Bronchial epithelial cell (primary cell): ENCODE measurements at places on chromosomes 7 and 10. TPM values are rescaled to one million over a fixed set of nuclear protein-coding genes. Genes with fewer than 3 reads are reported as not detected.

ADAMTS14 gene
- under 0.01 and 0.26 TPM in 2 replicates for total RNA-seq

ANKRD61 gene
- total RNA-seq = 0.26 TPM in 1 of 2 replicates, not detected in the other

GPR15LG gene
- 0.53 and 2.6 TPM in 2 replicates for total RNA-seq

TEX36 gene
- total RNA-seq = not detected in 2 replicates

EPO gene
- not detected in 2 replicates for total RNA-seq

SAP25 gene
- not detected in 2 replicates for total RNA-seq

FAM241B gene
- 2.6 and 4.6 TPM in 2 replicates for total RNA-seq

ETV1 gene
- total RNA-seq = 0.13 and 0.26 TPM in 2 replicates

CPA5 gene
- total RNA-seq = 0.13 TPM in 1 of 2 replicates, not detected in the other

TMEM130 gene
- total RNA-seq = not detected in 2 replicates

AP5Z1 gene
- 24.5 and 25.5 TPM in 2 replicates for total RNA-seq

- no peak for DNase-seq
These were observed 89.4 kb upstream of the AKR1E2 start for GRCh38 chr10:4736608-4737007.

DNA sequence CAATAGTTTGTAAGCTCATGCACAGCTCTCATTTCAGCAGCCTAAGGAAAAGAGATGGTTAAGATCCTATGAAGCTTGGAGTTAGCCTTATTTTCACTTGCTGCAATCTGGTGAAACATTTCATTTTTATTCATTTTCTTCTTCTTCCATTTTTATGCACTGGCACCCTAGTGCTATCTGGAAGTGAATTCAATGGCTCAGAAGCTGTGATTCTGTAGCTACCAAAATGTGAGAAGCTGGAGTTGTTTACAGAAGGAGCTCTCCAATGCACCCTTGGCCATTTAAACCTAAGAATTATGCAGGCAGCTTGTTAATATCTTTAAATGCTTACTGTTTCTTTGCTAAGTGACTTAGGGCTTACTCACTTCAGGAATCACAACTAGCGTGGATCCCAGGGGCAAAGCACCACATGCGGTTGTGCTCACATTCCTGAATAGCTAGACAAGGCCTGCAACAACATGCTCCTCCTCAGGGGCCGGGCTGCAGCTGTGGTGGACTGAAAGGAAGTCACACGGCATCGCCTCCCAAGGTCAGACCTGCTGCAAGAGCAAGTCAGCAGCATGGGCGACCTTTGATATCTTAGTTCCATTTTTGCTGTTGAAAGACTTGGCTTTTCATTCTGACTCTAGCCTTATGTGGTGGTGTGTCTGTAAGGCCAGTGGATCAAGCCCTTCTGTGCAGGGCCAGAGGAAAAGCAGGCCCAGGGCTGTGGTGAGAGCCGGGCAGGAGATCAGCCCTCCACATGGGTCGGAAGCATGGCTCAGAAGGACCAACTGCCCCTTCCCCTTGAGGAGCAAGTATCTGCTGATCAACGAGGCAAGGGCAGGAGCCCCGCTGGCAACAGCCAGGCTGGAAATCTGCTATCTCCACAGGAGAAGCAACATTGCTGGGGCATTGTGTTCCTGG, 91.9 kb upstream of the MBL2 start:
- peak; percentile 99 for DNase-seq

GRCh38 chr7:112444505-112444904, 5.8 kb upstream of the IFRD1 start:
- no peak for DNase-seq

- no peak for DNase-seq
These were observed 2.3 kb upstream of the TMEM184A start for GRCh38 chr7:1558181-1558811.

GRCh38 chr10:31940839-31941653, 12.4 kb upstream of the ARHGAP12 start:
- DNase-seq = peak; percentile 99

DNA sequence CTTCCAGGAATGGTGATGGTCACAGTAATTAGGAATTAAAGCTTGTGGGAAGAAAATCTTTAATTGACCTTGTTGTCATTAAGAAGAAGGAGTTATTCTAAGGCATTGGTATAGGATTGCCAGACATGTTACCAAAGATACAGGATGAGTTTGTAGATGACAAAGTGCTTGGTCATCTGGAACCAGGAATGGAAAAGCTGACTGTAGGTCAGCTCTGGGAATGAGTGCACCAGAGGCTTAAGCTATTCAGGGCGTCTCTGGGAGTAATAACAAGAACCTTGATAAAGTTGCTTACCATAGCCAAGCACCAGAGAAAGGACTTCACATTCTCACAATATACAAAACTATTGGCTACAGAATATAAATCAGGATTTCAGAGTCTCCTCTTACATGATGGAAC, 89.0 kb downstream of the PHTF2 start:
- DNase-seq = peak; percentile 69

- DNase-seq = no peak
These were observed 45.8 kb downstream of the GPR85 start for GRCh38 chr7:113040849-113041248.

GRCh38 chr7:44067064-44067951, 1.9 kb upstream of the PGAM2 start:
- no peak for DNase-seq

GRCh38 chr10:97537186-97537869, 35.3 kb upstream of the ANKRD2 start:
- no peak for DNase-seq

DNA sequence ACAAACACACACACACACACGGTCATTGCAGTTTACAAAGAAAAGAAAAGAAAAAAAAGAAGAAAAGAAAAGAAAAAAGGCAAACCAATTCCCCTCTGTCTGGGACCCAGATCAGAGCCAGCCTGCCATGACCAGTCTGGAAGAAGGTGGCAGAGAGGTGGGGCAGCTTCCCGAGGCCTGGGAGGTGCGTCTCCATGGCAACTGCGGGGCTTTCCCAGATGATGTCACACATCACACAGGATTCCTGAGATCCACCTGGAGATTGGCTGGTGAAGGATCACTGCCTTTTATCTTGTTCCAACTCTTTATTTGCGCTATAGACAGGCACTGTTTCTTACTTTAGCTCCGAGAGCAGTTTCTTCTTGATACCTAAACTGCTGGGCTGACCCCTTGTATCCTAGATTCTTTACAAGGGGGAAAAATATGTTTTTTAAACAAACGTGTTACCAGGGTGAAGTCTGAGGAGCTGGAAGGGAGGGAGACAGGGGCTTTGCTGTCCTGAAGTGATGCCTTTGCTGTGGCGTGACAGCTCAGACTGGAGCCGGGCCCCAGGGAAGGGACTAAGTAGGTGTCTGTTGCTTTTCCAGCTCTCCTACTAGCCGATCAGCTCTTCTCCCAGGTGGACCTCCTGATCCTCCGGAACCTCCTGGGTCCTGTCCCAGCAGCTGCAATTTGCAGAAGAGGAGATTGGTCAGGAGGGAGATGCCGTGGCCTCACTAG, 298.5 kb downstream of the KLF6 start:
- peak; percentile 96 for DNase-seq

- no peak for DNase-seq
These were observed 68.9 kb downstream of the ADARB2 start for GRCh38 chr10:1668399-1668798.

GRCh38 chr7:14286036-14286435, 296.6 kb upstream of the ETV1 start:
- peak; percentile 24 for DNase-seq

DNA sequence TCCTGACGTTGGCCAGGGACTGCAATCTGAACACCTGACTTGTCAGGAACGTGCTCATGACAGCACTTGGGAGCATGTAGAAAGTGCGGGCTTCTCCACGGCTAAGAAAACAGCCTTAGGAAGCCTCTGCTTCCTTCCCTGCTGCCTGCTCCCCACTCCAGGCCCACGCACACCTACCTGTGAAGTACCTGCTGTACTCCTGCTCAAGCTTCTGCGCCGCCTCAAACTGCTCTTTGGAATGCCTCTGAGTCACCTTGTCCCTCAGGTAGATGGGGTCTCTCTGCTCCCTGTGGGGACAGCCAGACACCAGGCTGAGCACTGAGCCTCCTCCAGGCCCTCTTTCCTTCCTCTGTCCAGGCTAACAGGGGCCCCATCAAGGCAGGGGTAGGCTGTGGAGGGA, 132.7 kb downstream of the DLG5 start:
- no peak for DNase-seq

DNA sequence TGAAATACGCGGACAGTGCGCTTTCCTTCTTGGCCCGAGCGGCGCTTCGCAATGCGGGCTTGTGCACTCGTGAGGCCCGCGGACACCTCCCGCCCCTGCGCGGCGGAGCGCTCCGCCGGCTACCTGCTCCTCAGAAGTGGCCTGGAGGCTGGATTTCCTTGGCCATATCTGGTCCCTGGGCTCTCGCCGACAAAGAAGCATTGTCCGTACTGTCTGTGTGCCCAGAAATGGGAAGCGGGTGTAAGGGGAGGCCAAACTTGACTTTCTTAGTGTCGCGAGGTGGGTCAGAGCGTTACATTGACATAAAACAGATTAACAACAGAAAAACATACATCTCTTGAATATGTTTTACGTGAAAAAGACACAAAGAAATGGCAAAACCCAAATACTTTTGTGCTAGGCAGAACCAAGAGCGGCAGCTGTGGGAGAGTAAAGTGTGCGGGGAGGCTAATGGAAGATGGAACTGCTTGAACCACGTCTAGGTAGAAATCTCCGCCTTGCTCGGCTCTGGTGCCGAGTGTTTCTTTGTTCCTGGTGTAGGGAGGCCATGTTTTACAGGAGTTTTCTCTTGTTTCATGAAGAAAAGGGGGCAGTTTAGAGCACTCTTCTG, 1.4 kb downstream of the LANCL2 start:
- DNase-seq = no peak

DNA sequence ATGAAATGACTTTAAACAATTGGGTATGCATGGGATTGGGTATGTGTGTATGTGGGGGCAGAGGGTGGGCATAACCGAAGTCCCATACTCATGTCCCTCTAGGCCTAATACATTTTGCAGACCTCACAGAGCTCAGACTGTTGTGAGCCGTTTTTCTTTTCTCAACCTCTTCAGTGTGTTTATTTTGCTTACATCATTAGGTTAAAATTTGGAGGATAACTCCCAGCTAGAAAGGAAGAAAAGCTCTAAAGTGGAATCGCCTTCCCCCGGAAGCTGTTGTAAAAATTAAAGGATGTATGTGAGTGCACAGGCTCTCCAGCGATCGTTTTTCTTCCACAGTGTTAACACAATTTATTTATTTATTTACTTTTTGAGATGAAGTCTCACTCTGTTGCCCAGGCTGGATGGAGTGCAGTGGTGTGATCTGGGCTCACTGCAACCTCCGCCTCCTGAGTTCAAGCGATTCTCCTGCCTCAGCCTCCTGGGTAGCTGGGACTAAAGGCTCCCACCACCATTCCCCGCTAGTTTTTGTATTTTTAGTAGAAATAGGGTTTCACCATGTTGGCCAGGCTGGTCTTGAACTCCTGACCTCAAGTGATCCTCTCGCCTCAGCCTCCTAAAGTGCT, 1.5 kb upstream of the H2AZ2 start:
- no peak for DNase-seq

DNA sequence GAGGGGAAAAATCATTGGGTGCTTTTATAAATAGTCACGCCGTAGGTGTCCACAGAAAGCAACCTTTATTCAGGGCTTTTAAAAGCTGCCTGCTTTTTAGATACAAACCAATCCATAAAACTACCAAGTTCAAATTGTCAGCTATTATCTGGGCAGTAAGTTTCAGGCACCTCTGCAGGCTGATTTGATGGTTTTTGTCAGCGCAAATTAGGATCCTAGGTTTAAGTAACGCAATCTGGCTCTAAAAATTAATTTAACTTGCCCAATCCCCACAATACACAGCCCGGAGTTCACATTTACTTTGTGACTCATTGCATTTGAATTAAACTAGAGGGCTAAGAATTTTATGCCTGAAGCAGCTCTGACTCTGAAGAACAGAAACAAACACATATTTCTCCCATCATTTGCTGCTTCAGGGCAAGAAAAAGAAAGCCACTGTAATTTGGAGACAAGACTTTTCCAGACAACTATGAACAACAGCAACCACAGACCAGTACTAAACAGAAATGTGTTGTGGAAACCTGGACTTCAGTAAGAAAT, 43.3 kb downstream of the NRP1 start:
- peak; percentile 89 for DNase-seq

- DNase-seq = no peak
These were observed 613.1 kb downstream of the KCNMA1 start for GRCh38 chr10:77024461-77024860.

GRCh38 chr10:31083765-31084184, 52.1 kb upstream of the ZNF438 start:
- peak; percentile 67 for DNase-seq

DNA sequence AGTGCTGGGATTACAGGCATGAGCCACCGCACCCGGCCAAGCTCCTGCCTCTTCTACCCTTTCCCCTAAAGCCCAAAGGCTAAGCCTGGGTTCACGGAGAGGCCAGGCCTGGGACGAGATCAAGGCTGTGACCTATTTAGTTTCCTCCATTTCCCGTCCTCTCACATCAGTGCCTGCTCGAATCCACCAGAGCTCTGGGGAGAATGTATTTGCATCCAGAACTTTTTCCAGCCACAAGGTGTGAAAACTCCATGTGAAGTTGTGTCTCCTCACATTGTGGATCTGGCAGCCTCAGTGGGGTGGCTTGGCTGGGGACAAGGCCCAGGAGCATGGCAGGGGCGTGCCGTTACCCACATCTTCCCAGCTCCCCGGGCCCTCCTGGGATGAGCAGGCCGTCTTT, 38.0 kb downstream of the SMKR1 start:
- DNase-seq = no peak

- DNase-seq = peak; percentile 90
These were observed 87.8 kb downstream of the DNMBP start for GRCh38 chr10:99921948-99922347.

- DNase-seq = no peak
These were observed 125.6 kb upstream of the FRMD4A start for GRCh38 chr10:14456218-14456869.

DNA sequence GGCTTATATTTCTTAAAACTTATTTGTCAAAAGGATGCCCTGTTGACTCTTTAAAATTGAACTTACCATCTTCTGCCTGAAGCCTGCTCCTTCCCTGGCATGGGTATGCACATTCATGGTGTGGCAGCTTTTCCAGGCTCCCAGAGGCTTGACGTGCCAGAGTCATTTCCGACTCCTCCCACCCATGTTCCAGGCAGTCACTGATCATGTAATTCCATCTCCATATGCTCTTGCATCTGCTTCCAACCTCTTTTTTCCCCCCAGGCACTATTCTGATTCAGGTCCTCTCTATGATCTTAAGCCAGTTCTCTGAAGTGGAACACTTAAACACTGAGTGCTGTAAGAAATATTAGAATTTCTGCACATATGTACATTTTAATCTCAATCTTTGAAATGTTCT, 82.2 kb downstream of the CFAP58 start:
- peak; percentile 69 for DNase-seq

DNA sequence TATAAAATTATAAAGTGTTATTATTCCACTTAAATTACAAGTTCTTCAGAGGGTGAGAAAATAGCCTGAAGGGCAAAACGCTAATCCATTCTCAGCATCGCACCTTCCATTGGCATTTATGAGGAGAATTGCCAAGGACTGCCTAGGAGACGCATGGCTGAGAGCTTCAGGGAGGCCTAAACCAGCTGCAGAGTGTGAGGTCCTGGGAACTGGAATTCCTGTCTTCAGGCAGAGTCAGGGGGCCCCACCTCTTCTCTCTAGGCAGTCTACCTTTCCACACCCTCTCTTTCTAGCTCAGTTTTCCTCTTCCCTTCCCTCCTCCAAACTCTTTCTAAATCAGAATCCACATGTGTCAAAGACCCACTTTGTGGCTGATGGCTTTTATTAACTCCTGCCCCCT, 35.3 kb downstream of the LRRC72 start:
- no peak for DNase-seq
